ENCODE measurements at places on chromosomes 7 and 10.

- no peak for DNase-seq
Observed at GRCh38 chr10:89173075-89173474, 34.0 kb downstream of the CH25H start.

- no peak for DNase-seq
Observed at GRCh38 chr10:102508506-102508905, 4.7 kb downstream of the SUFU start.

- DNase-seq = no peak
Observed at GRCh38 chr10:32070645-32071044, 14.4 kb upstream of the KIF5B start.

GRCh38 chr7:1735262-1735661, 65.2 kb downstream of the ELFN1 start:
- DNase-seq = no peak

- DNase-seq = no peak
Observed at GRCh38 chr7:151634643-151635042, 114.9 kb upstream of the RHEB start.

GRCh38 chr7:80838643-80839042, 80.2 kb downstream of the SEMA3C start:
- no peak for DNase-seq

DNA sequence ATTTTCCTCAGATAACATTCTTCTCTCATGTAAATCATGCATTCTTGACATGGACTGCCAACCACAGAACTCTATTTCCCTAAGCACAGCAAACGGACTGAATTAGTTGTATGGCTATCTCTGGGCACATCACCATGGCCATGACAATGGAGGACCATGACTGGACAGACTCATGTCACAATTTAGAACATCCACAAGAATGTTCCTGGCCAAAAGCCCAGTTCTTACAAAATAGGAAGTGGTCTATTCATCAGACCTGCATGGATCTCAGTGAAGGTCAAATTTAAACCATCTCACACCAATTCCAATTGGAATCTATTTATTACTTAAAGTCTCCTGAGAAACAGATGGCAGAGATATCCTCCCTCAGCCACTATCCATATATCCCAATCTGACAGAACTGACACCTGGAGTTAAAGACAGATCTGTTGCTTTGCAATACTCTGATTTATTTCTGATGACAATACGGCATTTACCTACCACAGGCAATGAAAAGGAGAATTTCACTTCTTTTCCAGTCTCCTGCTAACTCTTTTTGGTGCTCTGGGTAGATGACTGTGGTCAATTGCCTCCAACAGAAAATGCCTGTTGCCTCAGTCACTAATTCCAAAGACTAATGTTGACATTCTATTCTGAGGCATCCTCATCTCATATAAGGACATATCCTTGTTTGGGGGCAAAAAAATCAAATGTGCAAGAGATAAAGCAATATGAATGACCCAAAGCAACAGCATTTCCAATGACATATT, 254.8 kb downstream of the HTR7 start:
- no peak for DNase-seq

DNA sequence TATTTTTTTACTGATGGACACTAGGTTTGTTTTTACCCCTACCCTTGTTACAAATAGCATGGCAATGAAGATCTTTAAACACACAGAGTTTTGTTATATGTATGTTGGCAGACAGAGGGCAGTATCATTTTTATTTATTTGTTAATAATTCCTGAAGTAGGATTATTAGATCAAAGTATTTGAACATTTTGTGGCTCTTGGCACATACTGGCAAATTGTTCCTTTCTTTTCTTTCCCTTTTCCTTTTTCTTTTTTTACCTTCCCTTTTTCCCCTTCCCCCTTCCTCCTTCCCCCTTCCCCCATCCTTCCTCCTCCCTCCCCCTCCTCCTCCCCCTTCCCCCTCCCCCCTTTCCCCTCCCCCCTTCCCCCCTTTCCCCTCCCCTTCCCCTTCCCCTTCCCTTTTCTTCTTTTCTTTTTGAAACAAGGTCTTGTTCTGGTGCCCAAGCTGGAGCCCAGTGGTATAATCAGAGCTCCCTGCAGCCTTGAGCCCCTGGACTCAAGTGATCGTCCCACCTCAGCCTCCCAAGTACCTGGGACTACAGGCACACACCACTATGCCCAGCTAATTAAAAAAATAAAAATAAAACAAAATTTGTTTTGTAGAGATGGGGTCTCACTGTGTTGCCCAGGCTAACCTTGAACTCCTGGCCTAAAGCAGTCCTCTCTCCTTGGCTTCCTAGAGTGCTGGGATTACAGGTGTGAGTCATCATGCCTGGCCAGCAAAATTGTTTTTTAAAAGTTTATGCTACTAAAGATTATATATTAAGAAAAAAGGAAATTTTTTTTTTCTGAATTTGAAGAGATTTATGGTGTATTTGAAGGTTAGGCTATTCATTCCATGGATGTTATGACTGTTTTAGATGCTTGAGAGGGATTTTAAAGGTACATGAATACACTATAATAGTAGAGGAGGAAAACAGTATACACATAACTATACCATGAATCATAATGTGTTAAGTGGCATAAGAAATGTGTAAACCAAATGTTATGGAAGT, 39.3 kb downstream of the SEPTIN7 start:
- no peak for DNase-seq

DNA sequence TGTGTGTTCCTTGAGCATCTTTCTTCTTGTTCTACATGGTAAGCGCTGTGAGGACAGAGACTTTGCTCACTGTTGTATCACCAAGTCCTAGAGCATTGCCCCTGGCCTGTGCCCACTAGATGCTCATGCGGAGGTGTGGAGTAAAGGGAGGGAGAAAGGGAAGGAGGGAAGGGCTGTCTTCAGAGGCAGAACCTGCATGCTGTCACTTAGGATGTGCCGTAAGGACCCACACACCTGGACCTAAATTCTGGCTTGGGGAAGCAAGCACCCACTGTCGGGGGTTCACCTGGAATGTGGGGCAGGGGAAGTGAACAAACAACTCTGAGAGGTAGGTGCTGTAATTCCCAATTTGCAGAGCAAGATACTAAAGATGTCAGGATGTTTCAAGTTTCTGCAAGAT, 129.5 kb downstream of the PTPN20 start:
- no peak for DNase-seq

- no peak for DNase-seq
Observed at GRCh38 chr7:30458311-30458710, 20.3 kb downstream of the NOD1 start.

GRCh38 chr7:105831824-105832535, 44.4 kb downstream of the ATXN7L1 start:
- DNase-seq = no peak

DNA sequence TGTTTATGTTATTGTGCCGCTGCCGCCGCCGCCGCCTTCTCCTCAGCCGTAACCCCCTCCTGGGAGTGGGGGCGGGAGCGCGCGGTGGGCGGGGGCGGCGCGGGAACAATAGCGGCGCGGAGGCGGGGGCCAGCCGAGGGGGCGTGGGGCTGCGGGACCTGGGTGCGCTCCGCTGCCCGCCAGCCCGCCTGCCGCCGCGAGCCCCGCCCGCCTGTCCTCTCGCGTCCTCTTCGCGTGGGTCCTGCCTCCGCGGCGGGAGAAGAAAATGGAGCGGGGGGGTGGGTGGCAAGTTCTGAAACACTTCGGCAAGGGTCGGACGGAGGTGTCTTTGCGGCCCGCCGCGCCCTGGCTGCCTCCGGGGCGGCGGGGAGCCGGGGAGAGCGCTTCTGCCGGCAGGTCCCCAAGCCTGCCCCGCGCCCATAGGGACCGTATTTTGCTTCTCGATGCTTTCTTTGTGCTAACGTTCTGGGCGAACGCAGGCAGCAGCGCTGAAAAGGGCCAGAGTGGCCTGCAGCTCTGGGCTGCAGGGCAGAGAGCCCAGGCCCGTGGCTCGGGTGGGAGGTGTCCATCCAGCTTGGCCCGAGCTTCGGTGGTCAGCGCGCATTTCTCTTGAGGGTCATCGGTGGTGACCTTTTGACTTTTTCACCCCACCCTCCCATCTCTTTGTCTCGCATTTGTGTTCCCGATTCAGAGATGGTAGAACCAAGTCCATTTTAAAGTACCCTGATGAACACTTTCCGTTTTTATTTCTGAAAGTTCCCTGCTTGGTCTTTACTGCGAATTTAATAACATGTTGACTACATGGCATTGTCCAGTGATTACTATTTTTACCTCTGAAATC, 613 bp downstream of the MAPK8 start:
- no peak for DNase-seq

DNA sequence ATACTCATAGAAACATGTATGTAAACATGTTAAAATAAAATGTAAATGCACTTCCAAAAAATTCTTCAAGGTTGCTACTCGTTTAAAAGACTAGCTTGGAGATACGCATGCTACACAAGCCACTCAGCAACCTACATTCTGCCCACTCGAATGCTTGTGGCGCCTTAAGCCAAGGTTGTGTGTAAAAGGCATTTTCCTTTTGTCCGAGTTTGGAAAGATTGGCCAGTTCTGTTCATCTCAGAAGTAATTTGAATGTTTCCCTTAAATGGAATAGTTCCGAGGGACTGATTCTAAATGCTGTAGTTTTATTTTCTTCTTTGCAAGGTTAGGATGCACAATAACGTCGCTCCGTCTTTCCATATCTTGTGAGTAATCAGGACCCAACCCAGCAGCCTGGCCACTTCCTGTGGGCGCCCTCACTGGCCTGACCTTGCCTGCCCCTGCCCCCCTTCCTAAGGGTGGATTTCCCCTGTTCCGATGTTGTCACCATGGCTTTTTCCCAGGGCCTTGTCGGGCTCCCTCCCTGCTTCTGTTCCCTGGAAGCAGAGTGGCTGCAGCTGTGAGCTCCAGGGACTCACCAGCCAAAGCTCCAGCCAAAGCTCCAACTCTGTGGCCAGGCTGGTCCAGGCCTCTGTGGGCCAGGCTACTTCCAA, 70.6 kb downstream of the PTPRE start:
- peak; percentile 24 for DNase-seq
